ENCODE measurements at places on chromosomes 2 and 18. TPM values are rescaled to one million over a fixed set of nuclear protein-coding genes. Genes with fewer than 3 reads are reported as not detected.

The CABLES1 gene
- total RNA-seq, result 0.99 TPM

DNA sequence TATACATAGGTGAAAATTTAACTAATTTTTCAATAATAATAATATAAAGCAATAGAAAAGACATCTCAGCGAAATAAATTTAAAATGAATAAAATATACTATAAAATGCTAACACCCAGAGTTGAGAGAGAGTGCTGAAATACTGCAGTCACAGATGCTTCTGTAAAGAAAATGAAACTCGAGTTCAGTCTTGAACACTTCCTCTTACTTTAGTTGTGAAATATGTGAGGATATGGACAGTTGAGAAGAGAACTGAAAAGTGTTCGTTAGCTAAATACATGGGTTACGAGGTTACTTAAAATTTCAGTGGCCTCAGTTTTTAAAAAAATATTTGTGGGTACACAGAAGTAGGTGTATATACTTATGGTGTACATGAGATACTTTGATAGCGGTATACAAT, 106.8 kb downstream of the DNAH7 start:
- no peak overlapping the region for H3K4me3 ChIP-seq
- H3K4me1 ChIP-seq, result no peaks in the 10 kb centered on the region
- H3K36me3 ChIP-seq, result no peaks in the 10 kb centered on the region
- peaks cover 5% of the 10 kb centered on the region for H3K27me3 ChIP-seq

DNA sequence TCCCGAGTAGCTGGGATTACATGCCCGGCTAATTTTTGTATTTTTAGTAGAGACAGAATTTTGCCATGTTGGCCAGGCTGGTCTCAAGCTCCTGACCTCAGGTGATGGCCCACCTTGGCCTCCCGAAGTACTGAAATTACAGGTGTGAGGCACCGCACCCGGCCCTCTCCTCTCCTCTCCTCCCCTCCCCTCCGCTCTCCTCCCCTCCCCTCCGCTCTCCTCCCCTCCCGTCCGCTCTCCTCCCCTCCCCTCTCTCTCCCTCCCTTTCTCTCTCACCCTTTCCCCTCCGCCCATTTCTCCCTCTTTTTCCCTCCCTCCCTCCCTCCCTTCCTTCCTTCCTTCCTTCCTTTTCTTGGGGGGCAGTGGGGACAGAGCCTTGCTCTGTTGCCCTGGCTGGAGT, 28.4 kb downstream of the CD8B start:
- H3K36me3 ChIP-seq, result no peaks in the 10 kb centered on the region
- peak overlapping the region; percentile 100 for H3K27ac ChIP-seq

DNA sequence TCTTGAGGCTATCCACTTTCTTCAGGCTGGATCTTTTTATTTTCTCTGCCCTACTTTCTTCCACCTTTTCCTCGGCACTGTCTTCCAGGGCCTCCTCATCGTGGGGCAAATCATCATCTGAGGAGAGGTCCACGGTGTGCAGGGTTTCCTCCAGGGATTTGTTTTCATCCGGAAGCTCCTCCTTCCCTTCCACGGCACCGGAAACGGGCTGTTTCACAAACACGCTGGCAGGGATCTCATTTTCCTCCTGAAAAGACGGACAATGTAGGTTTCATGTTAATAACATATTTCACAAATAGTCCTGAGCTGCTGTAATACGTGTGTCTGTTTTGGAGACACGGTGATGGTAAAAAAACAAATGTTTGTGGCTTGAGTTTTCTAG, 10.4 kb downstream of the CAVIN2 start:
- no peak overlapping the region for H3K4me3 ChIP-seq
- no peak overlapping the region for H3K27ac ChIP-seq
- no peaks in the 10 kb centered on the region for H3K4me1 ChIP-seq
- H3K36me3 ChIP-seq, result no peaks in the 10 kb centered on the region
- no peaks in the 10 kb centered on the region for H3K27me3 ChIP-seq
- DNase-seq, result no peak

- peaks cover 27% of the 10 kb centered on the region for H3K36me3 ChIP-seq
- no peaks in the 10 kb centered on the region for H3K27me3 ChIP-seq
- no peak for DNase-seq
- peak overlapping the region; percentile 25 for H3K4me3 ChIP-seq
These were observed 17.5 kb downstream of the YPEL5 start for GRCh38 chr2:30164131-30164925.

DNA sequence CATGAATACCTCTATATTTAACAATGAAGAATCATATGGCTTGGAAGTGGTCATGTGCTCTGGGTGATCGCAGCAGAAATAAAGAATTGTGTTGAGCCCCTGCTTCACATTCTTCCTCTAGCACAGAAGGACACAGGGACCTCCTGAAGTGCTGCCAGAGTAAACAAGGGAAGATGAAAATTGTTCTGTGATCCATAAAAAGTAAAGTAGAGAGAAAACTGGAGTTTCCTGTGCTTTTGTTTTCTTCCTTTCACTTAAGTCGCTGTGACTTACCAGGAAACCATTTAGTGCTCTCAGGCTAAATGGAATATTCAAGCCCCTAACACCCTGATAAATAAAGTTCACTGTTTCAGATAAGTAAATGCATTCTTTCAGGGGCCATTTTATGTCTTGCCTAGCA, 1173.6 kb upstream of the CHAC2 start:
- no peak overlapping the region for H3K4me3 ChIP-seq
- DNase-seq, result no peak
- H3K27me3 ChIP-seq, result no peaks in the 10 kb centered on the region
- H3K4me1 ChIP-seq, result no peaks in the 10 kb centered on the region

DNA sequence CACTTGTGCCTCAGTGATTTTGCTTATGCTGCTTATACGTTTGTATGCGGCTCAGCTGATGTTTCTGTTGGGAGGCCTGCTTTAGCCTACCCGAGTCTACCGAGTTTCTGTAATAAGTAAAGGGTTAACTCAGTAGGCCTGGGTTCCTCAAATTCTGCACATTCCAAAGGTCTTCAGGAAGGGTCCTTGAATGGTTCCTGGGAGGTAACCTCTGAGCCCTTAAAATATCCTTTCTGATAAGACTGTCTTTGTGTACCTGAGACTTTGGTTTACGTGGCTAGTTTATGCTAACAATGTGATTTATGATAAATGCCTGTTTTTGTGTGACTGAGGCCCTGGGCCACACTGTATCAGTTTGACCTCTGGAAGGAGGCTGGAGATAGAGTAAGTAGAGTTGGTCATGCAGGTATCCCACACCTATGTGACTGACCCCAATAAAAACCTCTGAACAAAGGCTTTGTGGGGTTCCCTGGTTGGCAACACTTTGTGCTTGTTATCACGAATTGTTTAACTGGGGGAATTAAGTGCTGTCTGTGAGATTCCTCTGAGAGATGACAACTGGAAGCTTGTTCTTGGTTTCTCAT, 18.9 kb upstream of the PNPT1 start:
- H3K4me3 ChIP-seq, result no peak overlapping the region
- H3K36me3 ChIP-seq, result no peaks in the 10 kb centered on the region
- no peaks in the 10 kb centered on the region for H3K4me1 ChIP-seq
- H3K27ac ChIP-seq, result no peak overlapping the region

- H3K36me3 ChIP-seq, result no peaks in the 10 kb centered on the region
- H3K4me1 ChIP-seq, result no peaks in the 10 kb centered on the region
- DNase-seq, result no peak
- no peaks in the 10 kb centered on the region for H3K27me3 ChIP-seq
- H3K4me3 ChIP-seq, result no peak overlapping the region
These were observed 198.9 kb downstream of the ADCYAP1 start for GRCh38 chr18:1103537-1103936.

DNA sequence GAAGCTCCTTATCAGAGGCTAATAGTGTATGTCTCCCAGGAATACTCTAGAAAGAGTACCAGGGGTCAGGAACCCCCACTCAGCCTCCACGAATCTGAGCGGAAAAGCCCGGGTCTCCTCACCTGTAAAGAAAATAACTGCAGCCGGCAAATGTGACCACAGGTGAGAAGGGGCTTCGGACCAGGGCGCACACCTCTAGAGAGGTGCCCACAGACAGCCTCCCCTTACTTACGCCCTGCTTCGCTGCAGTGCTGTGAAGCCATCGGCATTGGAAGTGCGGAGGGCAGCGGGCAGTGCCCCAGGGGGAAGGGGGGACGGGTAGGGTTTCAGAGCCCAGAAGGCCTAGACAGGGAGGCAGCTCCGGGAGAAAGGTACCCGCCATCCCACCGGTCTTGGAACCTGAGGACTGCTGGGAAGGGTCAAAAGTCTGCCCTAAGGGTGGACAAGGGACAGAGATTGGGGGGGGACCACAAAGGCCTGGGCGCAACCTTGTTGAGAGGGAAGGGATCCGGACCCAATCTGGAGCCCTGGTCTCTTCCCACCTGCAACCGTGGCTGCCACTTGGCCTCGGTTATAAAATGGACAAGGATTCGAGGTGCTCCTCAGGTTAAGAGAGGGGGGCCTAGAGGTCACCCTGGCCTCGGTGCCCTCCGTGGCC, 642 bp upstream of the STEAP3 start:
- peak overlapping the region; percentile 42 for H3K4me3 ChIP-seq
- H3K4me1 ChIP-seq, result peaks cover 3% of the 10 kb centered on the region
- H3K27ac ChIP-seq, result no peak overlapping the region
- no peak for DNase-seq

DNA sequence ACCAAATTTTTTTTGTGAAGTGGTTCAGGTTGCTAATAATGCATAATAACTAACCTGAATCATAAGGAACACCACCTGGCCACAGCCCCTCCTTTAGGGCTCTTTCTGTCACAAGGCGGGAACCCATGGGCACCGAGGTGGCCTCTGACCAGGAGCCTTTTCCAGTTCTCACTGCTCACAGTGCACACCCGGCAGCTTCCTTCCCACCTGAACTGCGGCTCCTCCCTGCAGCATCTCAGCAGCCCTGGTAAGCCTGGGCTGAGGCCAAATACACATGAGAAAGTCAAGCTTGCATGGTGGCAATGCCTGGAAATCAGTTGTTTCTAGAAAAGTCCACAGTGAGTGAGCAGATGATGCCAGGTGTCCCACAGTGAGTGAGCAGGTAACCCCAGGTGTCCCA, 77.6 kb upstream of the SNTG2 start:
- H3K4me3 ChIP-seq, result no peak overlapping the region
- no peak overlapping the region for H3K27ac ChIP-seq
- no peaks in the 10 kb centered on the region for H3K36me3 ChIP-seq
- peaks cover 8% of the 10 kb centered on the region for H3K27me3 ChIP-seq
- no peak for DNase-seq
- H3K4me1 ChIP-seq, result peaks cover 10% of the 10 kb centered on the region

GRCh38 chr2:32647180-32647651, 19.4 kb downstream of the TTC27 start:
- no peak overlapping the region for H3K4me3 ChIP-seq
- DNase-seq, result no peak
- H3K36me3 ChIP-seq, result no peaks in the 10 kb centered on the region
- no peak overlapping the region for H3K27ac ChIP-seq
- H3K4me1 ChIP-seq, result peaks cover 7% of the 10 kb centered on the region

DNA sequence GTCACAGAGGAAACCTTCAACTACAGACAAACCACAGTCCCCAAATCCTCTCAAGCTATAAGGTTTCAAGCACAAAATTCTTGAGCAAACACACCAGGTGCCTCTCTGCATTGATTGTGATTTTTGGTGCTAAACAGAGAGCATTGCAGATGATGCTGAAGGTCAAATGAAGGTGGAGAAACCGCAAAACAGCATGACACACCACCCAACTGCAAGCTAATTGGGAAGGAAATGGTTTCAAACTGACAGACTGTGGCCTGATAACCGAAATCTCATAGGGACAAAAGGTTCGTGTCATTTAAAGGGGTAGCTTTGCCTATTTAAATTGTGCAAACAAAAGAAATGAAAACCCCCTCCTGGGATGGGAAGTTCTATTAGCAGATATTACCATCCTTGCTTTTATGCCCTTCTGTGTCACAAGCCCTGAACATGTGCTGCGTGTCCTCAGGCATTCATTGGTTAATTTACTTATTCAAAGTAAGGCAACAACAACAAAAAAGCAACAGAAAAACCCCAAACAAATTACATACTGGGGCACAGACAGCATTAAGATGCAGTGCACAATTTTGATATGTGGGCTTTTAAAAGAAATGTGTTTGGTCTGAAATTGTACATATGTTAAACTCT, 154.9 kb downstream of the AQP4 start:
- H3K27me3 ChIP-seq, result peaks cover 3% of the 10 kb centered on the region
- no peaks in the 10 kb centered on the region for H3K4me1 ChIP-seq
- no peaks in the 10 kb centered on the region for H3K36me3 ChIP-seq
- no peak for DNase-seq
- H3K4me3 ChIP-seq, result no peak overlapping the region
- no peak overlapping the region for H3K27ac ChIP-seq

The RASGRP3 gene
- 3.7 TPM for total RNA-seq

- no peaks in the 10 kb centered on the region for H3K36me3 ChIP-seq
- H3K4me3 ChIP-seq, result no peak overlapping the region
- no peak overlapping the region for H3K27ac ChIP-seq
- DNase-seq, result no peak
- peaks cover 19% of the 10 kb centered on the region for H3K27me3 ChIP-seq
These were observed 150.9 kb downstream of the ACTR3 start for GRCh38 chr2:114040826-114041225.

DNA sequence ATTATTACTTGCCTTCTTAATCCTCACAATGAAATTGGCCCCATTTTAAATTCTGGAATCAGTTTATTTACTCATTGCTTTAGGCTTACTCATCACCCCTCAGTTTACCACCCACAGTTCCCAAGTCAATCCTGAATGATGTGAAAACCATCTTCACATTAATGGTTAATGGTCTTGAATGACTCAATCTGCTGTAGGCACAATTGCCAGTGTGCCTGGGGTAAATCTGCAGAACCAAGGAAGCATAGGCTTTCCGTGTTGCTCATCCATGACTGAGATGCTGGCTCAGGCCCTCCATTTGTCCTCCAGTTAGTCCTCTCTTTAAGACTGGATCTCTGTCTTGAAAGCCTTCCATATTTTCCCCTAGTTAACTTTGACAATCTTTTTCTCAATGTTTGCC, 164.5 kb downstream of the PMAIP1 start:
- no peaks in the 10 kb centered on the region for H3K36me3 ChIP-seq
- no peak overlapping the region for H3K4me3 ChIP-seq
- no peaks in the 10 kb centered on the region for H3K4me1 ChIP-seq
- H3K27me3 ChIP-seq, result peaks cover 7% of the 10 kb centered on the region

DNA sequence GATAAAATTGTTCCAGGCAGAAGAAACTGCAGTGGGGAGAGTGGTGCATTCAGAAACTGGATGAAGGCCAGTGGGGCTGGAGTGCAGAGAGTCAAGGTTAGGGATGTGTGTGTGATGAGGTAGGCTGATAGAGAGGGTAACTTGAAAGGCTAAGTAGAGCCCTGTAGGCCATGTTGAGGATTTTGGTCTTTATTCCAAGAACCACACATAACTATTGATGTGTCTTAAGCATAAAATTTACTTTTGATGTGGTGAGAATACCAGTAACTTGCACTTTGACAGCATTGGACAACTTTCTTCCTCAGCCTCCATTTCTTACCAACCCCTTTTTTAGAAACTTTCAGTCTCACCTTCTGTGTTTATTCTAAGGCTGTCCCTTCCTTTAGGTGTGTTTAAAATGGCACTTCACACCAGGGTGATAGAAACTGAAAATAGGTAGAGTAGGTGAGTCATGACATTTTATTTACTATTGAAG, 22.6 kb downstream of the MTX2 start:
- DNase-seq, result no peak
- H3K27me3 ChIP-seq, result no peaks in the 10 kb centered on the region
- peaks cover 39% of the 10 kb centered on the region for H3K4me1 ChIP-seq
- no peak overlapping the region for H3K27ac ChIP-seq
- peaks cover 9% of the 10 kb centered on the region for H3K36me3 ChIP-seq
- peak overlapping the region; percentile 19 for H3K4me3 ChIP-seq

GRCh38 chr2:217792626-217793527, 209.9 kb downstream of the TNS1 start:
- no peak overlapping the region for H3K4me3 ChIP-seq
- H3K36me3 ChIP-seq, result no peaks in the 10 kb centered on the region
- H3K4me1 ChIP-seq, result peaks cover 26% of the 10 kb centered on the region
- H3K27ac ChIP-seq, result no peak overlapping the region
- no peak for DNase-seq

GRCh38 chr2:196836440-196836839, 27.3 kb upstream of the C2orf66 start:
- no peak overlapping the region for H3K4me3 ChIP-seq
- no peaks in the 10 kb centered on the region for H3K36me3 ChIP-seq
- H3K27me3 ChIP-seq, result no peaks in the 10 kb centered on the region
- DNase-seq, result no peak
- H3K4me1 ChIP-seq, result no peaks in the 10 kb centered on the region

The SCYGR4 gene
- total RNA-seq, result not detected

Measured in naive thymus-derived CD8-positive, alpha-beta T cell (primary cell).